ENCODE measurements at places on chromosomes 11 and 22. TPM values are rescaled to one million over a fixed set of nuclear protein-coding genes. Genes with fewer than 3 reads are reported as not detected.

GRCh38 chr22:20436768-20437612, 635 bp downstream of the SCARF2 start:
- no peak for DNase-seq

DNA sequence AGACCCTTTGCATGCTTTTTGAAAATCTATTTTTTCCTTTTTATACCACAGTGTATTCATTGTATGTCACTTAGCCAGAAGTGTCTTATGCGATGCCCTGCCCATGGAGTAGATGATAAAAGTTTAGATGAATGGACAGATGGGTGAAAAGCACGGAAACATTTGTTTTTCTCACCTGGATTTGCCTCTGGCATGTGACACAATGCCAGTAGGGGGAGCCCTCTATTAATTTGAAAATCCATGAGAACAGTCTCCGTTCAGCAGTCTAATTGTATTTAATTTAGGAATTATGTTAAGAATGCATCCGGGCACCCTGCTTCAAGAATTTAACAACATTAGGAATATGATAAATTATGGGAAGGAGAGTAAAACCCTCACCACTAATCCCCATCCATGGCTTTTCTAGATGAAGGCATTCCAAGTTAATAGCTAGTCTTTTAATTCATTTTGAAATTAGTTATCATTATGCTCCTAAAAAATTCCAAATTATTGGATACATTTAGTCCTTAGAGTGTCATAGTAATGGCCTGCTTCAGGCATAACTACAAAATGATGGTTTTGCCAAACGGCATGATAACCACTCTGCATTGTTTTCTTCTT, 55.3 kb upstream of the ALKBH3 start:
- DNase-seq, result peak; percentile 14

GRCh38 chr11:59877784-59878183, 798 bp upstream of the OOSP3 start:
- DNase-seq, result no peak

DNA sequence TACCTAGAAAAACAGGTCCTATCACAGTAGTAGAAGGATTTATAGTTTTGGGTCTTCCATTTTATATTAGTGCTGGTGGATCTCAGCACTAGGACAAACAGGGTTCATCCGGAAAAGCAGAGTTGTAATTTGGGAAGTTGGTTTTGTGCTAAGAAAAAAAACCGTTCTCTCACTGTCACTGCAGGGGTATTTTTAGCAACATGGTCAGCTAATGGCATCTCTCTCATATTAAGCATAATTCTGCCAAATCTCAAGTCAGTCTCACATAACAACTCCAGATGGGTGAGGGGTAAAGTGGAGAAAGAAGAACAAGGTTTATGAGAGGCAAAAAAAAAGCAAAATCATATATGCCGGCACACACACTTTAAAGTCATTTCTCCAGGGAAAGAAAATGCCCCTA, 51.6 kb upstream of the GDPD4 start:
- no peak for DNase-seq

Gene RIMBP3C
- polyA plus RNA-seq, result 0.37 TPM

Gene PYGM
- polyA plus RNA-seq, result 2.2 TPM

Gene SART1
- polyA plus RNA-seq, result 50.1 TPM
